ENCODE measurements at places on chromosomes 7 and 10.

DNA sequence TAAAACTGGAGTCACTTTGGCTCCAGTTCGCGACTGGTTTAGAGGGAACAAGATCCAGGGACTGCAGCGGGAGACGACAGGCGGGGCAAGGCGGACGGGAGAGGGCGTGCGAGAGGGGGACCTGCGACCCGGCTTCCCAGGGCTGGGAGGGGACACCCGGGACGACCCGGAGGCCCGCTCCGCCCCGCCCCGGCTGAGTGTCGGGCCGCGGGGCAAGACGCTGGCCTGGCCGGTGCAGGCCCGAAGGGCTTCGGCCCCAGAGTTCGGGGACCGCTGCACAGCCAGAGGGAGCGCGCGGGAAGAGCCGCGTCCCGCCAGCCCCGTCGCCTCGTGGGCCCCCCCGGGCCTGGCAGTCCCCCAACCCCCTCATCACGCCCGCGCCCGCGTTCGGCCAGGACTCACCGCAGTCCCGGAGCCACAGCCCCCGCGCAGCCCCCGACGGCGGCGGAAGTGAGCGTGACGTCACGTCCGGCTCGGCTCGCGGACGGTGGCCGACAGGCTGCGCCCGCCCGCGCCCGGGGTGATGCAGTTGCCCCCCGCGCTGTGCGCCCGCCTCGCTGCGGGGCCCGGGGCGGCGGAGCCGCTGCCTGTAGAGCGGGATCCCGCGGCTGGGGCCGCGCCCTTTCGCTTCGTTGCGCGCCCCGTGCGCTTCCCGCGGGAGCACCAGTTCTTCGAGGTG, at the start of the genes TUBGCP2 and ZNF511:
Gene TUBGCP2 (minus strand): TSS at position 452 of the 679 bp plus-strand sequence. CDS start 5,931 bp downstream, outside the sequence.
Gene ZNF511 (plus strand): TSS at position 494 of the 679 bp plus-strand sequence. CDS start 30 bp downstream, at position 524.
- peak; percentile 74 for DNase-seq

- DNase-seq, result no peak
These were observed 30.1 kb downstream of the DENND2A start for GRCh38 chr7:140610204-140611165.

- DNase-seq, result no peak
These were observed 17.1 kb downstream of the COL13A1 start for GRCh38 chr10:69818676-69819239.

GRCh38 chr10:22681783-22682183, 32.6 kb downstream of the PIP4K2A start:
- DNase-seq, result no peak

GRCh38 chr7:115988401-115988800, 42.2 kb downstream of the TFEC start:
- no peak for DNase-seq

DNA sequence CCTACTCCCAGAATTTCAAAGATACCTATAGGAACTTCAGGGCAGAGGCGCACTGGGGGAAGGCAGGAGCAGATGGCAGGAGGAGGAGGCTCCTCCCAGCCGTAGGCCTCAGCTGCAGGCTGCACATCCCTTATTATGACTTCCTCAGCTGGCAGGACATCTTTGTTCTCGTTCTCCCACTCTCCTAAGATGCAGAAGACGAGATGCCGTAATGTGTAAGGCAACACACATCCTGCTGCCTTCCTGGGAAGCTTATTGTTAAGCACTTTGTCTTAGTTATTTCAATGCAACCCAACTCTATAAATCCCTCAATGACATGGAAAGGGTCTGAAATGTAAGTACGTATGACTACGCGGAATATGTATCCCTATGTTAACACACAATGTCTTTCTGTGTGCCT, 599.8 kb upstream of the MGMT start:
- DNase-seq, result no peak

- no peak for DNase-seq
These were observed 39.2 kb upstream of the LRRC17 start for GRCh38 chr7:102873470-102874165.

- DNase-seq, result no peak
These were observed 33.5 kb upstream of the CADPS2 start for GRCh38 chr7:122919643-122920181.

- no peak for DNase-seq
These were observed 55.3 kb downstream of the PTPRE start for GRCh38 chr10:127962205-127962604.

- no peak for DNase-seq
These were observed 654.8 kb downstream of the LRMDA start for GRCh38 chr10:76086170-76086760.

DNA sequence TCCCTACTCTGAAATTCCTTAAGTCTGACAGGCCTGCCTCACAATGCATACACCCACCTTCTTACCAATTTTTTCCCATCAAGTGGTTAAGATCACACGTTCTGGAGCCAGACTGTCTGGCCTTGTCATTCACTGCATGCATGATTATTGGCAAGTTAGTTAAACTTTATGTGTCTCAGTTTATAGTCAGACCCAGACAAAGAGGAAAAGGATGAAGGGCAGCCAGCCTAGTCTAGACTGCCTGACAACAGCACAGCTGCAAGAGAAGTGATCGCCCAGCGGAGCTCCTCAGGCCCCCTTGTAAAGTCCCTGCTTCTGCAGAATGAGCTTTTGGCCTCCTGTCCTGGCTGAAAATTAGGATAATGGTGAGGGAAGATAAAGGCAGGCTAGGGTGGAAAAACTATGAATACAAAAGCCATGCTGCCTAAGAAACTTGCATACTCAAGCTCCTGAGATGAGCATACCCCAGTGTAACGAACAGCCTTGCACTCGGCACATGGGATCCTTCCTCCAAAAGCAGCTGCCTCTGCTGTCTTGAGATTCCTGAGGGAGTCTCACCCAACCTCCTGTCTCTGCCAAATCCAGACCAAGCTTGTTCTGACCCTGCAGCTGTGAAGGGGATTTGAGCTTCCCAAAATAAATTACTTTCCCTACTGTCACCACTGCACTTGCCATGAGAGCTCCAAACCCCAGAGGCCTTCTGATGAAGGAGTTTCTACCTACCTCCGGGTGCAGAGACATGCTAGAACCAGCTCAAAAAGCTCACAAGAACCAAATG, 26.7 kb upstream of the MRLN start:
- no peak for DNase-seq

DNA sequence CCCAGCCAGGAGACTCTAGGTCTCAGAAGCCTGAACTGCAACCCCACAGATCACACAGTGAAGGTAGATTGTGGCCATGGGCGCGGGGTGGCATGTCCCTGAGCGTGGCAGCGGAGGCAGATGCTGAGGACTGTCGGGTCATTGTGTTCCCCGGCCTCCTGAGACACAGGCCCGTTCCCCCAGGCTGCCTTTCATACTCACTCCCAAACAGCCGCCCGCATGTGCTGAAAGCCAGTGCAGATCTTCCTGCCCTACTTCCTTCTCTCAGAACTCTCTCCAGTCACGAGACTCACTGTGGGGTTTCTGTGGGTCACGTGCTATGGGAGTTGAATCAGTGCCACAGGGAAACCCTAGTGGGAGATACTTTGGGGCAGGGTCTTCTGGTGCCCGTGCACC, 48.0 kb downstream of the ZNF467 start:
- DNase-seq, result no peak

GRCh38 chr10:113322843-113323242, 230.0 kb upstream of the HABP2 start:
- DNase-seq, result no peak

GRCh38 chr10:7967035-7967434, 87.5 kb upstream of the GATA3 start:
- DNase-seq, result no peak

GRCh38 chr7:78760620-78761355, 692.7 kb downstream of the MAGI2 start:
- DNase-seq, result no peak

DNA sequence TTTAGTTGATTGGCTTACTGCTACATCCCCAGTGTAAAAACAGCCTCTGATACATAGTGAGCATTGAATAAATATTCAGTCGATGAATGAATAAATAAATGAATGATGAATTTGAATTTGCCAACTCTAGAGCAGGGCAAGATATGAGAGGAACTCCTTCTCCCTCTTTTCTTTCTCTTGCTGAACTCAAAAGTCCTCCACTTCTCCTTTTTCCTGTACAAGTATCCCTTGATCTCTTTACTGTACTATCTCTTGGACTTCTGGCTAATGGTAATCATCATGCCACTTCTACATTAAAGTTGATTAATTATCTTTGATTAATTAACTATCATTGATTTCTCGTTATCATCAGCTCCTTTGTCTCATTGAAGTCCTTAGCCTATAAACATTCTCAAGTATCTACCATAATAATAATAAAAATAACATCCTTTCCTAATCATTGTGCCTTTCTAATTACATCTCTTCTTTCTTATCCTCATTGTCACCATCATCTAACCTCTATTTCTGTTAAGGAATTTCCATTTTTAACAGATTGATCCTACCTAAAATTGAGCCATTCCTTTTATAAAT, 10.6 kb downstream of the CPED1 start:
- DNase-seq, result no peak

Measured in right renal pelvis (tissue), 4 donors.